ENCODE measurements at places on chromosomes 1 and 21. TPM values are rescaled to one million over a fixed set of nuclear protein-coding genes. Genes with fewer than 3 reads are reported as not detected.

Gene CACNA1S
- total RNA-seq, result not detected

Gene MIER1
- 51.5 TPM for total RNA-seq

Gene PCP4L1
- not detected for total RNA-seq

Gene EPHB2
- 0.09 TPM for total RNA-seq

Gene SHE
- total RNA-seq, result not detected

Gene RAB25
- not detected for total RNA-seq

Gene COL11A1
- not detected for total RNA-seq

Gene IL6R
- 0.66 TPM for total RNA-seq

Gene C1orf216
- total RNA-seq, result 20.9 TPM

Gene HSF2BP
- 0.21 TPM for total RNA-seq

Gene ADARB1
- 29.4 TPM for total RNA-seq

Gene GNG4
- 0.53 TPM for total RNA-seq

Gene CFHR1
- total RNA-seq, result not detected

Gene WNT2B
- 0.12 TPM for total RNA-seq

Gene ANGPTL1
- total RNA-seq, result not detected

Gene CADM3
- total RNA-seq, result not detected

Gene HAX1
- 123 TPM for total RNA-seq

Gene GRHL3
- 0.85 TPM for total RNA-seq

Gene AQP10
- not detected for total RNA-seq

Gene DUSP10
- total RNA-seq, result 14.3 TPM

Gene ADAM30
- not detected for total RNA-seq

Gene BTBD8
- 1.7 TPM for total RNA-seq

Gene PLA2G2C
- total RNA-seq, result not detected

Gene IFI44L
- 443 TPM for total RNA-seq

Gene PALMD
- total RNA-seq, result not detected

Gene CELA3A
- not detected for total RNA-seq

Gene TMEM125
- not detected for total RNA-seq

Gene RHEX
- not detected for total RNA-seq

Gene TNFRSF18
- 156 TPM for total RNA-seq

Gene OR2T11
- not detected for total RNA-seq

Gene CHI3L2
- 6.7 TPM for total RNA-seq

Gene TEX38
- total RNA-seq, result not detected

Gene S100A7A
- total RNA-seq, result not detected

Gene PTPN22
- 112 TPM for total RNA-seq

Gene OR2L3
- not detected for total RNA-seq

Gene LCE2A
- not detected for total RNA-seq

Data from activated CD8-positive, alpha-beta memory T cell treated with anti-CD3 and anti-CD28 coated beads, Interleukin-2, amount 10 ng/mL, durations not matched to agents 7 days and 5 days (primary cell).